ENCODE measurements at places on chromosomes 4 and X.
A peak's percentile ranks its signal among the peaks of the same experiment; 100 is the strongest.

DNA sequence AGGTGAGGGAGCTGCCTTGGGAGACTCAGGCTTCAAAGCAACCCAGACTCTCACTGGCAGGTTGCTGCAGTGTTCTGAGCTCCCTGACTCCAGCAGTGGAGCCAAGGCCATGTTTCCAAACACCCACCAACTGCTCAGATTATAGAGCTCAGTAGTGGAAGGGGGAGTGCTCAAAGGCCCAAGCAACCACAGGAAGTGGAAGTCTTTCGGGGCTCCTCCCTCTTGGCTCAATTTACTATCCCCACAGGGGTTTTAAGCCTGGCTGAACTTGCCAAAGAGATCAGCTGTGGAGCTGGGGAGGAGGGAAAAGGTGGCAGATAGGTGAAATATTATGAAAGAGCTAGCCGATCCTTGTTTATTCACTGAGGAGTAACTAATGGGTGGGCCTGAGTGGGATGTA, 82.5 kb downstream of the HPRT1 start:
- no peaks in the 10 kb centered on the region for H3K36me3 ChIP-seq
- peaks cover 2% of the 10 kb centered on the region for H3K4me1 ChIP-seq
- H3K27me3 ChIP-seq: no peaks in the 10 kb centered on the region
- no peak for DNase-seq

DNA sequence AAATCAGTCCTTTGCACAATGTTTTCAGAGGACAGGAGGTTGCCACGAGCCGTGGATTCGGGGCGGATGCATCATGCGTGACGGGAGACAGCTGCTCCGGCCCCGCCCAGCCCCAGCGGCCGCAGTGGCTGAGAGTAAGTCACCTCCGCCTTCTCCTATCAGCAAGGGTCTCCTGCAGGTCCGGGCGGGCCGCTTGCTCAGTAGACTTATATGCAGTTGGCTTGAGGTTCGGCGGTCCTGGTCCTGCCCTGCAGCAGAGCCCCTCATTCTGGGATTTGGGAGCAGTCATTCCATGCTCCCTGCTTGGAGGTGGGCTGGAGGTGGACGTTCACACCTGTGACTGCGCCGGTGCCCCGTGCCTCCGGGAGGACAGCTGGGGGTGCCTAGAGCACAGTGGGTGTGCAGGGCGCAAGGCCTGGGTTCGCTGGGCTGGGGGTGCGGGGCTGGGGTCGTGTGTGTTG, 86.3 kb upstream of the ADRA2C start:
- no peaks in the 10 kb centered on the region for H3K27me3 ChIP-seq
- no peak overlapping the region for H3K27ac ChIP-seq
- H3K4me3 ChIP-seq: no peak overlapping the region
- DNase-seq: no peak

DNA sequence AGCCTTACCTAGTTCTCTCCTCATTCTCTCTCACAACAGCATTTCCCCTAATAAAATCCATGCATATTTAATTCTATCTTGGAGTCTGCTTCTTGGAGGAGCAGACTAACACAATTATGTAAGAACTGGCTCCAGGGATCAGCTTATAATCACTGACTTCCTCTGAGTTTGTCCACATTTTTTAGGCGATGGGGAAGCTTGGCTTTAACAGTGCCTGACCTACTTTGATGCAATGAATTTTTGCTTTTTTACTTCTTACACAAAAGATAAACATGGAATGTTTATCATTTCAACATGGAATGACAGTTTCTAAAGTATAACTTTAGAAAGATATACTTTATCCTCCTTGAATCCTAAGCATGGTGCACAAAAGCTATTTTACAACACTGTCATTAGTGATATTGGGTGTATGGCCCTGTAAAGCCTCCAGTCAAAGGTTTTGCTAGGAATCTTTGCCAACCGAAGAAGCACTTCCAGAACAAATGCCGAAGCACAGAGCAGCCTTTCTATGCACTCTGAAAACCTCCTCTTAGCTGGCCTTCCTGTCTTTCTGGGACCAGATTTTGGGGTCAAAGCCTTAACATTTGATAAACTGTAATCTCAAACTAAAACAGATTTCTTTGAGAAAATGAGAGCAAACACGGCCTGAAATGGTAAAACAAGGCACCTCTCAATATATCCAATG, 736 bp downstream of the BDH2 start:
- H3K27ac ChIP-seq: no peak overlapping the region
- no peaks in the 10 kb centered on the region for H3K27me3 ChIP-seq
- H3K36me3 ChIP-seq: no peaks in the 10 kb centered on the region
- DNase-seq: no peak

DNA sequence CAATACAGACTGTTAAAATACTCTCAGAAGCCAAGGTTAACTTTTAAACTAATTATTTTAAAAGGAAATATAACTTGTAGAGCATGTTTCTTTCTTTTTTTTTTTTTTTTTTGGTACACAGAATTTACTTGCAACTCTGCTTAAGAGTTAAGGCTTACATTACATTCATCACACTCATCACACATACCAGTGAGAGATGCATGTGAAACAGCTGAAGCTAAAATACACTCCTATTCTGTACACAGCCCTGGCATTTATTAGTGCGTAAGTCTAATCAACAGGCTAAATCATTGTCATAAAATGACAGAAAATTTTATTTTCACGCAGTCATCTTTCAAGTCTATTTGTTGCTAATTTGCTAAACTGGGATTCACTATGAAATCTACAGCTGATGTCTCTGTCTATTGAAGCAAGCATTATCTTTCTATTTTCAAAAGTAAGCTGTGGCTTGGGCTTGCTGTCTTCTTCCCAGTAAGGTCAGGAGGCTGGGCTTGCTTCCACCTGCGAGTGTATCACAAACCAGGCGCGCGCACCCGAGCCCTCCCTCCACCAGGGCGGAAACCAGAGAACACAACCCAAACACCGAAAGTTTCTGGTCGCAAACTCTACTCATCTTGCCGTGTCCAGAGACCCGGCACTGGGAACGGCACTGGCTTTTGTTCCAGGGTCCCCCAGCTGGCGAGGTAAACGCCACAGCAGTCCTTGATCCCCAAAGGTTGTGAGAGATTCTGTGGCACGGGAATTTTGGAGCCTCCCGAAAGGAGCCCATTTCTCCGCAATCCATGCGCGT, 3.9 kb downstream of the MAML3 start:
- no peak for DNase-seq
- no peaks in the 10 kb centered on the region for H3K27me3 ChIP-seq
- peaks cover under 1% of the 10 kb centered on the region for H3K4me1 ChIP-seq
- H3K36me3 ChIP-seq: no peaks in the 10 kb centered on the region
- no peak overlapping the region for H3K27ac ChIP-seq
- peak overlapping the region; percentile 69 for H3K4me3 ChIP-seq

- no peak for DNase-seq
- peak overlapping the region; percentile 46 for H3K4me3 ChIP-seq
- H3K36me3 ChIP-seq: no peaks in the 10 kb centered on the region
- no peak overlapping the region for H3K27ac ChIP-seq
Observed at GRCh38 chr4:169620880-169621248, 486 bp downstream of the CLCN3 start.

GRCh38 chr4:6754481-6755087, 27.9 kb upstream of the KIAA0232 start:
- H3K27ac ChIP-seq: no peak overlapping the region
- no peaks in the 10 kb centered on the region for H3K36me3 ChIP-seq
- no peak overlapping the region for H3K4me3 ChIP-seq
- DNase-seq: no peak
- no peaks in the 10 kb centered on the region for H3K4me1 ChIP-seq
